ENCODE measurements at places on chromosomes 5 and 9.

DNA sequence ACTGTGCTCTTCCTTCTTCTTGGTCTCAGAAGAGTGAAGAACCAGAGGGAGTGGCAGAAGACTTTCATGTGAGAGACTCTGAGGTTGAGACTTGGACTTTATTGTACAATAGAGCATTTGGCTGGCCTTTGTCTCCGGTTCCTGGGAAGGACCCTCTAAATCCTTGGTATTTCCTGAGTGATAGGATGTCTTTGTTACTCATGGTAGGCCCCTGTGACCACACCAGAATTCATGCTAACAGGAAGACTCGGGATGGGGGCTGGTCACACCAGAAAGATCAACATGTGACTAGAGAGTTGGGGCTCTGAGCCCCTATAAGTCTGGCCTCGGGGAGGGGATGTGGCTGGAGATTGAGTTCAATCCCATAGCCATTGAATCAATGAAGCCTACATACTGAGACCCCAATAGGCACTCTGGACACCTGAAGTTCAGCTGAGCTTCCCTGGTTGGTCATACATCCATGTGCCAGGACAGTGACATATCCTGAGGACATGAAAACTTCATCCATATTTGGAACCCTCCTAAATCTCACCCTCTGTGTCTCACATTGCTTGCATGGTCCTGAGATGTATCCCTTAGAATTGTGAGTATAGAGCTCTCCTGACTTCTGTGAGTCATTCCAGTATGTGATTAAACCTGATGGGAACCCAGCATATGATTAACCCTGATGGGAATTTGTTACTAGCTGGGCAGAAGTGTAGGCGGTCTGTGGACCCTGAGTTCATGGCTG lies 201.7 kb downstream of the GADD45G start:
- DNase-seq = no peak

DNA sequence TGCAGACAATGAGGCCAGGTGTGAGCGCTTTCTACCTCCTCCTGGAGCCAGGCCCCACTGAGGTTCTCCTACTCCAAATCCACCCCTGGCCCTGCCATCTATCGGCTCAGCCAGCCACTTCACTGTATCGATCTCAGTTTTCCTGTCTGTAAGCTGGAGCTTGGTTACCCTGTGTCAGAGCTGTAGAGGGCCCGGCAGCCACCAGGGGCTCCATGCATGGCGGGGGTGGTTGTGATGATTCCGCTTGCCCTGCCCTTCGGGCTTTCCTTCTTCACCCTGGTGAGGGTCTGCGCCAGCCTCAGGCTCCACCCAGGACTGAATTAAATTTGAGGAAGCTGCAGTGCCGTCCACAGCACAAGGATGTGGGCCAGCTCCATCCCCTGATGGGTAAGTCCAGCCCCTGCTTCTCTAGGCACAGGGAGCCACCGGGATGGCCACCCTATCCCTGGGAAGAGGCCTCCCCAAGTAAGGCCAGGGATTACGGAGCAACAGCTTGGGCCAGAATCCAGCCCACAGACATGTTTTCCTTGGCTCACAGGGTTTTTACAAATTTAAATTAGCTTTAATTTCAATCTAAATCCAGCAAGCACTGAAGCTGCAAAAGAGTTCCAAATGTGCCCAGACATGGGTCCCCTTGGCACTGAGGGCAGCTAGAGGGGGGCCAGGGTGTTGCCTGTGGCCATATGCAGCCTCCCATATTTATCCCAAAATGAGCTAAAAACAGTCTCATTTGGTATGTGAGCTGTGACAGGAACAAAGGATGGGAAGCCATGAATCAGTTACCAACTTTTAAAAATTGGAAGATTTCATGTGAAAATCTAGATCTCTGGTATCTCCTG lies 89.1 kb upstream of the FBXW11 start:
- no peak for DNase-seq

DNA sequence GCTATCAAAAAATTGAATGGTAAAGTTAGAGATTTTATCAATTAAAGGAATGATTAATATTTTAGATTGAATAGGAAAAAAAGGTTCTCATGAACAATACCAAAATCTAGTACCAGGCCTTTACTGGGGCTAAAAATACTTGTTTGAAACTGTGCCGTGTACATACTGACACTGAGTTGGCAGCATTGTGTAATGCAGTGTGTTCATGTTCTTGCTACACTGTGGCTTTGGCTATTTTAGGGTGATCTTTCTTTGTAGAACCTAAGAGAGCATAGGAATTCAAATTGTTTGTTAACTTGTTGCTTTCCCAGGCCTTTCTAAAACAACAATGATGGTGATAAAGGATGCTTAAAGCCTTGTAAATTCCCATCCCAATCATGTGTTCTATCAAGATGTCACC lies 80.9 kb downstream of the KIF4B start:
- no peak for DNase-seq

DNA sequence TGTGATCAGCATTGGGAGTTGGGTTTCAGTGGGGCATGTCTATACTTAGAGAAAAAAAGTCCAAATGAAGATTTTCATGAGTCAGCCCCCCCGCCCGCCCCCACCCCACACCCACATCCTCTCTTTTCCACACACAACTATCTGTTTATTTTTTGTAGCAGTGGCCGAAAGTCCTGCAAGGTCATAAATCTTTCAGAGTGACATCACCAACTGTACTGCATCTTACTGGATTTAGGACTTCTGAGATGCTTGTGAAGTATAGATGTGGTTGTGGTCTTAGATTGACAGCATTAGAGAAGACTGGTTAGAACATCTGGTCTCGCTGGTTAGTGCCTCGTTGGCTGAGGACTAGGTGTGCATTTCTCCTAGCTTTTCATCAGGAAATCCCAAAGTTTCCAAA lies 7.3 kb upstream of the ROPN1L start:
- no peak for DNase-seq

- no peak for DNase-seq
Measured at GRCh38 chr5:89844548-89844947, 565.0 kb downstream of the CETN3 start.

- no peak for DNase-seq
Measured at GRCh38 chr5:141180313-141180712, 1.9 kb upstream of the PCDHB16 start.

DNA sequence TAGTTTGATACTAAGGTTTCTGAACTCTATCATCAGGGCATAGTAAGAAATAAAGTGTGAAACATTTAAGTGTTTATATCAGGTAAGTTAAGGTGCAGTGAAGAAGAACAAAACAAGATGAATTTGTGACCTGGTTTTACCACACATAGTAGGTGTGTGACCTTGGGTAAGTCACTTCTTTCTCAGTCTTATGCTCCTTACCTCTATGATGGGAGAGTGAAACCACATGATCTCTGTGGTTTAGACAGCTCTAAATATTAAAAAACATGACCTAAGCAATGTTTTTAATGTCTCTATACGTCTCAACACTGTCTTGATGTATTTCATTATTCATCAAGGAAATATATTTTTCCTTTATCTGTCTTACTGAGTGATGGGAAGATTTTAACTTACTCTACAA lies 629.6 kb upstream of the DMAC1 start:
- DNase-seq = no peak

DNA sequence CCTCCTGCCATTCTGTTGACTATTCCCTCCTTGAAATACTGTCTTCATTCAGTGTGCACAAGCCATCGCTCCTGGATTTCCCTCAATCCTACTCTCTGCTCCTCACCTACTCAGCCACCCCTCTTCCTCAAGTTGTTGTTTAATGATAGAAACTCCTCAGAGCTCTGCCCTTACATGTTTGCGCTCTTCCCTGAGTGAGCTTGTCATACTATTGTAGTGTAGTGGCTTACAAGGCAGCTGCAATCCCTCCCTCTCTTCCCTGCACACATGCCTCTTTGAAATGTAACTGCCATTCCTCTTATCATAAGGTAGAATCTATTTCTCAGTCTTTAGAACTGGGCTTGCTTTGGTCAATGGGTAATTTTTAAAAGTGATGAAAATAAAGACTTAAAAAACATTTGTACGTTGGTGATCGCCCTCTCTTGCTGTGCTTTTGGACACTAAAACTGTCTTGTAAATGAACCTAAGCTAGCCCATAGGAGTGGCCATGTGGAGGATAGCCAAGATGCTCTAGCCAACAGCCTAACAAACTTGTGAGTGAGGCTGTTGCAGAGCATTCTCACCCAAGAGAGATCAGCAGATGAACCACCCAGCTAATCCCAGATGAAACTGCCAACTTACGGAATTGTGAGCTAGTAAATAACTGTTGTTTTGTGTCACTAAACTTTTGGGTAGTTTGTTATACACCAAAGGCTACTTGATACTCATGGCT lies 18.1 kb upstream of the SMAD5 start:
- no peak for DNase-seq

DNA sequence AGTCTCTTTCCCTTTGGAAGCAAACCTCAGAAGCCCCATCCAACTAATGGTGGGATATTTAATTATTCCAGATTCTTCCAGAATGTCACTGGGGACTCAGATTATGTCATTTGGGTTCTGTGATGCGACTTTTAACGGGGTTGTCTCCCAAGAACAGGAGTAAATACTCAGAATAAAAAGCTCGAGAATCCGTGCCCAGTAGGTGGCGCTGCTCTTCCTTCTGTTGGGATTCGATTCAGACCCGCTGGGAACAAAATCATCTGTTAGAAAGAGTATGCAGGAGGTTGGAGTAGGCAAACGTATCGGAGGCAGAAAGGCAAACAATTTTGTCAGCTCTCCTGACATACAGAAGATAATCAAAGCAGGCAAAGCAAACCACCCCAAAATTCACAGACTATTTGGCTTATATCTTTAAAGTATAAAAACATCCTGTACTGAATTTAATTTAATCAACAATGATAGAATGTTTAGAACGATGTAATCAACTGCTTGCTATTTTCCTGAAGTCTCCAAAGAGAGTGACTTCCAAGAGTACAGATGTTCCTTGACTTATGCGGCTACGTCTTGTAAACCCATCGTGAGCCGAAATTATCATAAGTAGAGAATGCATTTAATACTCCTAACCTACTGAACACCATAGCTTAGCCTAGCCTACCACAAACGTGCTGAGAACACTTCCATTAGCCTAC lies 169.8 kb upstream of the RAI14 start:
- peak; percentile 51 for DNase-seq

DNA sequence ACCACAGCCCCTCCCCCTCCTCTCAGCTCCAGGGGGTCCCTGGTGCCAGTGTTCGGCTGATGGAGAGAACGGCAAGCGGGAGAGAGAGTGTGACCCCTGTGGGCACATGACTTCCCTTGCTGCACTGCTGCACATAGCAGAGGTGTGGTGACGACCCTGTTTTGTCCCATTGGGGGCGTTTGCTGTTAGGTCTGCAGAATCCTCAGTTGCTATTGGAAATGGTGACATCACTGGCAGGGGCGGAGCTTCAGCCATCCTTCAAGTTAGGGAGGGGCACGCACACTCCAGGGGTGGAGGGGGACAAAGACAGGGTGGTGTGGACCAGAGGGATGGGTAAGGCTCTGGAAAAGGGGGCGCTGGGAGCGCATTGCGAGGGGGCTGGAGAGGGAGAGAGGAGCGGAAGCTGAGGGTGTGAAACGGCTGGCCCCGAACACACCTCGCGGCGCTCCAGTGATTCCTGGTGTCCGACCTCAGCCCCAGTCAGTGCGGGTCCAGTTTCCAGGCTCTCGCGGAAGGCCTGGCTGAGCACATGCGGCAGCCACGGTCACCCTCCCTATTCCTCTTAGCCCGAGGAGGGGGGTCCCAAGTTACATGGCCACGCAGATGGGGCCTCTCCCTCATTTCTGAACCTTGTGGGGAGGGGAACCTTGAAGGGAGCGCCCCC lies 764 bp upstream of the GRIN1 start:
- DNase-seq = no peak

- DNase-seq = no peak
Measured at GRCh38 chr5:132431632-132432031, 58.9 kb downstream of the IRF1 start.

DNA sequence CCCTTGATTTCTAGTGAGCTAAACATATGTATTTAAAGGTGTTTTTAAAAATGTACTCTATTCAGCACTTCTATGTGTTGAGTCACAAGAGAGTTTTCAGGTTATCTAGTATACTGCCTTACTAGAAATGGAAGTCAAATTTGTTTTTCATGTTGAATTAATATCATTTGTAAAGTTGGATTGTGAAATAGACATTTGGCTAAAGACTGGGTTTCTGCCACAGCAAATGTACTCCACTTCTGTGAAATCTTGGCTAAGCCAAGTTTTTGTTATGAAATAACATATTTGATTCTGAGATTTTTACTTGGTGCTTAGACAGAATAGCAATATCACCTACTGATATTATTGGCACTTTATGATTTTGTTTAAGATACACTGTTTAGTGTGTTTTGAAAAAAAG lies 106.0 kb downstream of the CWC27 start:
- no peak for DNase-seq

- no peak for DNase-seq
Measured at GRCh38 chr9:38024036-38024681, 44.9 kb downstream of the SHB start.

DNA sequence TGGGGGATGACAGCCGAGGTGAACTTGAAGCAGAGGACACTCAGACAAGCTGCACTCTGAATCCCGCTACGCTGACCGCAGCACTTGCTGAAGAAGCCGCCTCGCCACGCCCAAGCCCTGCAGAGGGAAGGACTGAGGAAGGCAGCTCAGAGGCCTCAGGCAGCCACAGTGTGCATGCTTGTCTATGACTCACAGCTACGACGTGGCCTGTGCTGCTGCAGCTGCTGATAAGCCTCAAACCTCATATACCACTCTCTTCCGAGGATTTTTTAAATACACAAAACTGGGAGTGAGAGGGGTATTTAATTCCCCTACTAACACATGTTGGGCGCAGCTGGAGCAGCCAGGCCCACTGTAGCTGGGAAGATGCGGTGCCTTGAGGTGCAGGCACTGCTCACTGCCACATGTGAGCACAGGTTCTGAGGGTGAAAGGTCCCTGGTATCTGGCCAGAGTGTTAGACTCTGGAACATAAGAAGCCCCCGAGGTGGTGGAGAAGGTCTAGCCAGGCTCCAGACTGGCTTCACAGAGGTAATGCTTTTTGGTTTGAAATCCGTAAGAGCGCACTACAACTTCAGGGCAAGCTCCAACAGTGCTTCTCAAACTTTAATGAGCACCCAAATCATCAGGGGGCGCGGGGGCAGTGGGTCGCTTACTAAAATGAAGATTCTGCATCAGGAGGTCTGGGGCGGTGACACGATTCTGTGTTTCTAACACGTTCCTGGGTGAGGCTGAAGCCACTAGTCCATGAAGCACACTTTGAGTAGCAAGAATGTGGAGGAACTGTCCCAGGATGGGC lies 196.8 kb downstream of the AUH start:
- DNase-seq = peak; percentile 62

GRCh38 chr5:98917433-98917832 lies 11.4 kb downstream of the CHD1 start:
- no peak for DNase-seq

DNA sequence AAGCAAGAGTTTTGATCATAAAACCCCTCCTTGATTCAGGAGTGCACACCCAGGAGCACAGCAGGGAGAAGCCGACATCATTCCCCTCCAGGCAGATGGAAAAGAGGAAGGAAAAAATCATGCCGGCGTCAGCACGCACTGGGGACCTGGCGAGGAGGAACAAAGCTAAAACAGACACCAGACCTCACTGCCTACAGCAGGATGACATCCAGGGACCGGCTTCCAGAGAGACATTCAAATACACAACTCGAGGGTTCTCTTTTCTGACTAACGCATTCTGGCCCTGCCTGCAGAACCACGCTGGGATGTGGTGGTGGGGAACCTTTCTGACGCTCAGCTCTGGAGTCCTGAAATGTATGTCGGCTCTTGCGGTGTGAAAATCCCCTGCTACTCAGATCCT lies 2.7 kb downstream of the UBAC1 start:
- DNase-seq = no peak

Measured in CD4-positive, alpha-beta T cell treated with Interleukin-15 for 4 hours (primary cell).